ENCODE measurements at places on chromosomes 12 and 14.

GRCh38 chr14:98721061-98721460 lies 550.9 kb downstream of the BCL11B start:
- DNase-seq = no peak

DNA sequence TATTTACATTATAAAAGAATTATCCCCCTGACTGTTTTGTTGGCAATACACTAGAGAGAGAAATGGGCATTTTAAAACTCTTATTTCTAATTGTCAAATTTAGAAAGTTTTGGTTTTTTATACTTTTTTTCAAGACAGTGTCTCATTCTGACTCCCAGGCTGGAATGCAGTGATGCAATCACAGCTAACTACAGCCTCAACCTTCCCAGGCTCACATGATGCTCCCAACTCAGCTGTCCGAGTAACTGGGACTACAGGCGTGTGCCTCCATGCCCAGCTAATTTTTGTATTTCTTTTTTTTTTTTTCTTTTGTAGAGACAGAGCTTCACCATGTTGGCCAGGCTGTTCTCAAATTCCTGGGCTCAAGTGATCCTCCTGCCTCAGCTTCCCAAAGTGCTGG lies 8.3 kb upstream of the OR11H6 start:
- no peak for DNase-seq

DNA sequence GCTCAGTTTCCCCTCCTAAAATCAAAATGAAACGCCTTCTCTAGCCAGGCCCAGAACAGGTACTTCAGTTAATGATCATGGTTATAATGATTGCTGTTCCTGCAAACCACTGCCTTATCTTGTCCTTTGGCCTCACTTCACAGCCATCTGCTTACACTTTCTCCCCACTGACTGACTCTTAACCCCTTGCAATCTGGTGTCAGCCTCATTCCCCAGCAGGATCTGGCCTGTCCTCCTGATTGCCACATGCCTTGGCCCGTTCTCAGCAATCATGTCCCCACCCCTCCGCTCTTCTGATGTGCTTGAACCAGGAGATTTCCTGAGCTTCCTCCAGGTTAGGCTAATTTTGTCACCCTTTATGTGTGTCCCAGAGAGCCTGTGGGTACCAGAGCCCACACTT lies 64.5 kb downstream of the KCNA1 start:
- no peak for DNase-seq

DNA sequence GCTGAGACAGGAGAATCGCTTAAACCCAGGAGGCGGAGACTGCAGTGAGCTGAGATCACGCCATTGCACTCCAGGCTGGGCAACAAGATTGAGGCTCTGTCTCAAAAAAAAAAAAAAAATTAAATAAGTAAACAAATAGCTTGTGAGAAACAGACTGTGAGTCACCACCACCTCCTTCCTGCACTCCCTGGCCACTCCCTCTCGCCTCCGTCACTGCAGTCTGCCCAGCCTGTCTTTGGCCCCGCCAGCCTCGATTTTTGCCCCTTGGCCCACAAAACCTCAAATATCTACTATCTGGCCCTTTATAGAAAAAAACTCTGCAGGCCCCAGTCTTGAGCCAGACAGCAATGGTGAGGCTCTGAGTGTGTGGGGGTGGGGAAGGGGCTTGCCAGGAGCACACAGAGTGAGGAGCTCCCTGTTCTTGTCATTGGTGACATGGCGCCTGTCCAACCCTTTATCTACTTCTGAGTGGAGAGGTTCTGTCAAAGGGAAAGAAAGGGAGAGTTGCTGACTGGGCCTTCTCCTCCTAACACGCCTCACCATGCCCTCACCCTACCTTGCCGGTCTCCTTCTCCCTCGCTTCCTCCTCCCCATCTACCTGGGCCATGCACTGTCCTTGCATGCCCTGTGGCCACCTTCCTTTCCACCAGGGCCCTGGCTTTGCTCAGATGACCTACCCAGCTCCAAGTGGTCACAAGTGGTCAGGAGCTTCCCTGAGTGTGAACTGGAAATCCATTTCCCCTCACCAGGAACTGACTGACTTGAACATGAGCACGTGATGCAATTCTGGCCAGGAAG lies 22.1 kb downstream of the LGMN start:
- peak; percentile 39 for DNase-seq

DNA sequence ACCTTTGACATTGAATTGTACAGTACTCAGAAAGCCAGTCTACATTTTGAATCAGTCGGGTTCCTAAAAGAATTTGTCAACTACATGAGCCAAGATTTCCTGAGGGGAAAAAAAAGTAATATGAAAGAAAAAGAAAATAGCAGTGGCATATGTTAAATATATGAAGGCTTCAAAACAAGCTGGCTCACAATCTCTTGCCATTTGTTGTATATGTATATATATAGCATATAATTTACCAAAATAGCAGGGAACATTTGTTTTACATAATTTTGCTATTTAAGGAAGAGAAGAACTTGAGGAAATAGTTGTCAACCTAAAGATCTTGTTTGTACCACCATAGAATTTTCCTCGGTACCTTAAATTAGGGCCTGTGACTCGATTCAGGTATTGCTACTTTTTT lies 16.9 kb downstream of the SVOP start:
- no peak for DNase-seq

DNA sequence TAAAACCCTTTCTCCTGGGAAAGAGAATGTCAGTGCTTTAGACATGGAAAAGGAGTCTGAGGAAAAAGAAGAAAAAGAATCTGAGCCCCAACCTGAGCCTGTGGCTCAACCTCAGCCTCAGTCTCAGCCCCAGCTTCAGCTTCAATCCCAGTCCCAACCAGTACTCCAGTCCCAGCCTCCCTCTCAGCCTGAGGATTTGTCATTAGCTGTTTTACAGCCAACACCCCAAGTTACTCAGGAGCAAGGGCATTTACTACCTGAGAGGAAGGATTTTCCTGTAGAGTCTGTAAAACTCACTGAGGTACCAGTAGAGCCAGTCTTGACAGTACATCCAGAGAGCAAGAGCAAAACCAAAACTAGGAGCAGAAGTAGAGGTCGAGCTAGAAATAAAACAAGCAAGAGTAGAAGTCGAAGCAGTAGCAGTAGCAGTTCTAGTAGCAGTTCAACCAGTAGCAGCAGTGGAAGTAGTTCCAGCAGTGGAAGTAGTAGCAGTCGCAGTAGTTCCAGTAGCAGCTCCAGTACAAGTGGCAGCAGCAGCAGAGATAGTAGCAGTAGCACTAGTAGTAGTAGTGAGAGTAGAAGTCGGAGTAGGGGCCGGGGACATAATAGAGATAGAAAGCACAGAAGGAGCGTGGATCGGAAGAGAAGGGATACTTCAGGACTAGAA lies 6.1 kb downstream of the PNN start:
- no peak for DNase-seq

GRCh38 chr12:132729541-132730320 lies 19.1 kb downstream of the PGAM5 start:
- no peak for DNase-seq

- DNase-seq = no peak
Observed at GRCh38 chr12:121191151-121191550, 18.8 kb upstream of the P2RX4 start.

DNA sequence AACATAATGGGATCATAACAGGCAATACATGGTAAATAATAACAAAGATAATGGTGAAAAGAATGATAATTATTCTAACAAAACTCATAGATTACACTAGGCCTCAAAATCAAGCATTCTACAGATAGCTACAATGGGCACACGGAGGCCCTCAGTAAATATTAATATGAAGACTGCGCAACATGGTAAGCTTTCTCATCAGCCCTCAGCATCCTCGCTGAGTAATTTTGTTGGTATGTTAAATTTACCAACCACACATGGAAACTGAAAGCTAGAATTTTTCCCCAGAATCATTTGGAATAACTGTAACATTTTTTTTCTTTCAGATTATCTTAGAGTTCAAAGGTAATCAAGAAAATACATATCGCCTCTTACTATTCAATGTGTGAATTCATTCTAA lies 74.2 kb upstream of the PYGL start:
- no peak for DNase-seq

DNA sequence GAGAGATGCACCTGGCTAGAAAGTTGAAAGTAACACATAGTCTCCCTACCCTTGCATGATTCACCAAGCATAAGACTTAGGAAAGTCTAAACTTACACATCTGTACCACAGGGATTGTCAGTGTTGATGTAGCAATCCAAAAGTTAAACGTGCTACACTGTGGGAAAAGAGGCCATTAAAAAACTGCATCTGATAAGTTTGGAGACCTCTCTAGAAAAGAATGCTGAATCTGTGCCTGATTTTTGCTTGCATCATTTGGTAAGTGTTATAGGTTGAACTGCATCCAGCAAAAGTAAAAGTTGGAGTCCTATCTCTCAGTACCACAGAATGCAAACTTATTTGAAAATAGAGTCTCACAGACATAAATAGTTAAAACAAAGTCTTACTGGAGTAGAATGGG lies 126.6 kb downstream of the SLC6A15 start:
- DNase-seq = no peak

- no peak for DNase-seq
Observed at GRCh38 chr12:50213439-50213838, 46.3 kb upstream of the CERS5 start.

- DNase-seq = peak; percentile 21
Observed at GRCh38 chr14:75906680-75907280, 75.0 kb downstream of the TGFB3 start.

DNA sequence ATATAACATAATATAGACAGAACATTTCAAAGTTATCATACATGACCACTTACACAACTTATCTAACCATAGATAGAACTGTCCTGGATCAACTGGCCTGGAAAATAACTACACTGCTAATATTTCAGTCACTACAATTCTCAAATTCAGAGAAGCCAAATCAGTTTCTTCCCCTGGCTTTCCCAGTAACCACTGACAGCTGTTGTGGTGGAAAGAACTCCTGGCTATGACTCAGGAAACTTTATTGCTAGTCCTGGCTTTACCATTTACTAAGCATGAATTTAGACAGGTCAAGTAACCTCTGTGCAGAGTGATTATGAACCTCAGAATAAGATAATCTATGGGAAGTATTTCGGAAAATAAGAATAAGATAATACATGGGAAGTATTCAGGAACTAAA lies 244.9 kb upstream of the DIO2 start:
- DNase-seq = no peak

DNA sequence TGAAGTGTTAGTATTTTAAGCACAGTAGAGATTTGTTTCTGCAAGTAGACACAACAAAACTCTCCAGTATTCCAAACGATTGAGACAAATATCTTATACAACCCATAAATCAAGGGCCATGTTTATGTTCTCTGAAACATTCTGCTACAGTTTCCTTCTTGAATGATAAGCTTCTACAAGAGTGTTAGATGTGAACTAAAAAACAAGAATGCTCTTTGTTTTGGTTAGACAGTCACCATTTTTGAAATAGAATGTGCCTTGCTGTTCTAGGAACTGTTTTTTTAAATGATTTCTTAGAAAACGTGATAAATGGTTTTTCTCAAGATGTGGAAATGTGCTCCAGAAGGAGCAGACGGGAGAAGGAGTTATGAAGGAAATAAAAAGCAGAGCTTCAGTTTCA lies 1656.3 kb upstream of the FLRT2 start:
- no peak for DNase-seq

GRCh38 chr12:14982991-14983390 lies 10.1 kb downstream of the PDE6H start:
- no peak for DNase-seq

DNA sequence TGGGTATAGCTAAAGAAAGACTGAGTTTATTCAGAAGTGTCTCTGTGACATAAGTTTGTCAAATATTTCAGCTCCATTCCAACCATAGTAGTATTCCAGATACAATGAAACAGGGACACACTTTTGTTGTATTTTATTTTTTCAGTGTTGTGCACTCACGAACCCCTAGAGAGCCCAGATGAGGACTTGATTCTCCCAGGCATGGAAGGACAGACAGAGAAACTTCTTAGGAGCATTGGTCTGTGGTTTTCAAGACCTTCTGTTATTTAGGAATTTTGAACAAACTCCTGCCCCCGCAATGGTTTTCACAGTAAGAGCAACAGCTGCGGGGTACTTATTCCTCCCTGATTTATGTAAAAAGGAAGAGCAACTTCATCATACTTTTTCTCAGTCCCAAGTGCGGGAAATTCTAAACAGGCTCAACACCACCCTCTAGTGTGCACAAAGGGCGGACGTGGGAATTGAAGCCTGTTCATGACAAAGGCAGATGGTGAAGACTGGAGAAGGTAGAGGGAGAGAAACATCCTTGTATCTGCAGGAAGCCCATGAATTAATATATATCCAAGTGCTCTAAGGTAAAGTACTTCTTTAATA lies 147.6 kb downstream of the PAH start:
- peak; percentile 26 for DNase-seq

DNA sequence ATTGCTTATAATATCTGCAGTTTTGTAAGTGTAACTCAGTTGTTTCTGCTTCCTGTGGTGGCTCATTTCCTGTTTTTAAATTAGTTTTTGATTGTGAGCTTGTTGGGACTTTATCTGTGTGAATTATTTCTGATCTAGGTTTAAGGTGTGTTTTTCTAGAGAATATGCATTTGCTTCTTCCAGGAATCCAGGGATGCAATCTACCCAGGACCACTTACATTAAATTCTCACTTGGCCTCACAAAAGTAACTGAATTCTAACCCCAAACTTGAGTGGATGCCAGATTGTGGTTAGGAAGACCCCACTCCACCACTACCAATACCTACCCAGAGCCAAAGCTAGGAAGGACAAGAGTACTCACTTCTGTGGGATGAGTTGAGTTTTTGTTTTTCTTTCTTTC lies 11.9 kb downstream of the STYX start:
- no peak for DNase-seq

GRCh38 chr14:76876076-76876475 lies 49.9 kb downstream of the LRRC74A start:
- DNase-seq = peak; percentile 81

- no peak for DNase-seq
Observed at GRCh38 chr14:36619853-36620252, 37.4 kb upstream of the NKX2-8 start.

GRCh38 chr12:39824505-39825212 lies 205.1 kb upstream of the ABCD2 start:
- DNase-seq = no peak

DNA sequence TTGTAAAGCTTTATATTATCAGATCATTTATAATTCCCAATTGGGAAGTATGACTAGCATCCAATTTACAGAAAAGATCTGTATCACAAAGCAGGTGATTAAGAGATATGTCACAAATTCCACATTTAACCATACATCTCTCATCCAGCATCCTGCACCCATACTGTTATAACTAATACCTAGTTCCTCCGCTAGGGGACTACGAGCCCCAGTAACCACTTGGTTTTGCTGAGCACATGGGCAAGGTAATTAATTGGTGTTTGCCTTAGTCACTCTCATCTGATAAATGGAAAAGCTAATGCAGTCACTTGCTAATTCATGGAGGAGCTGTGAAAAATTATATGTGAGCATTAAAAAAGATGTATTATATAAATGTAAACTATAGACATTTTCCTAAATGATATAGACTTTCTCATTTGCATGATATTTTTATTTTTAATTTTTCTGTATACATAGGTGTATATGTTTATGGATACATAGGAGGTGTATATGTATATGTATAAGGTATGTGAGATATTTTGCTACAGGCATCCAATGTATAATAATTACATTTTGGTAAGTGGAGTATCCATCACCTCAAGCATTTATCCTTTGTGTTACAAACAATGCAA lies 1031.8 kb downstream of the GALC start:
- DNase-seq = no peak

GRCh38 chr12:26712892-26713291 lies 120.1 kb downstream of the ITPR2 start:
- no peak for DNase-seq
